ENCODE measurements at places on chromosomes 1 and 21.

DNA sequence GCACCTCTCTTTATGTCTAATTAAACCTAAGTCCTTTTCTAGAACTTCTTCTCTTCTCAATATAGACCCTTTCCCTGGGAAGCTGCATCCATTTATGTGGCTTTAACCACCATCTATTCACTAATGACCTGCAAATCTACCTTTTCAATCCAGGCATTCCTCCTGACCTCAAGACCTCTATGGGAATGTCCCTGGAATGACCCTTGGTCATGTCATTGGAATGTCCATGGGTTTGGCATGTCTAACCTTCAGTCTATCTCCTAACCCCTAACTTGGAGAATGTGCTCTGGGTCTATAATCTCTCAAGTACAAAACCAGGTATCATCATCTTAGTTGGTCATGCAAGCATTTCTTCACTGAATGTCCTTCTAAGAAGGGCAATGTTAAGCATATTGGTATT lies 196.1 kb downstream of the KCNH1 start:
- DNase-seq = no peak

DNA sequence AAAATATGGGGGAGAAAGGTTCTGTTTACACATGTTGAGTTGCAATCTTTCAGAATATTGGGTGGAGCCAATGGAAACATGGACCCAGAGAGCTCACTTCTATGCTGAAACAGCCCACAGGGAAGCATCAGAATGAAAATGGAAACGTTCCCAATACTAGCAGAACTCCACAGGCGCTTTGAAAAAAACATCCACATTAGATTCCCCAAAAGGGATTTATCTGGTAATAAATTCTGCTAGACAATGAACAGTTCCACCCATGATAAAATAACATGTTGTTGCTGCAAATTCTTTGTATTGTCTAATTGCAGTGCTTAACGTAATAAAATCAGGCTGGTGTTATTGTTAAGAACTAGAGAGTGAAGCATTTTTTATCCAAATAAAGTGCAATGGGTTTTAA lies 197.0 kb downstream of the GABPA start:
- no peak for DNase-seq

GRCh38 chr1:238438311-238439270 lies 547.9 kb upstream of the ZP4 start:
- no peak for DNase-seq

GRCh38 chr1:166843322-166843721 lies 4.0 kb downstream of the POGK start:
- no peak for DNase-seq

DNA sequence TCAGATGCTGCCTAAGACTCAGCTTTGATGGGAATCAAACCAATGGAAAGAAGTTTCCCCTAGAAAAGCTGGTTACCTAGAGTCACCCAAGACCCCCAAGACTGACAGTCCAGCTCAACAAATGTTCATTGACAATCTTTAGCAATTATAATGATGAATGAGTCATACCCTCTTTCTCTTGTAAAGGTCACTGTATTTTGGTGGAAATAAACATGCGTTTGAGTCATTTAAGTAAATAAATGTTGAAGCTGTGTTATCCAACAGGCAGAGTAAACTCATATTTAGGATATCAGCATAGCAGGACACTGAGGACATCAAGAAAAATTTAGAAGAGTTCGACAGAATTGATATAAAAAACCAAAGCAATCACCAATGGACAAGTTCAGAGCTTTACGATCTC lies 295.9 kb downstream of the RGS7 start:
- DNase-seq = no peak

DNA sequence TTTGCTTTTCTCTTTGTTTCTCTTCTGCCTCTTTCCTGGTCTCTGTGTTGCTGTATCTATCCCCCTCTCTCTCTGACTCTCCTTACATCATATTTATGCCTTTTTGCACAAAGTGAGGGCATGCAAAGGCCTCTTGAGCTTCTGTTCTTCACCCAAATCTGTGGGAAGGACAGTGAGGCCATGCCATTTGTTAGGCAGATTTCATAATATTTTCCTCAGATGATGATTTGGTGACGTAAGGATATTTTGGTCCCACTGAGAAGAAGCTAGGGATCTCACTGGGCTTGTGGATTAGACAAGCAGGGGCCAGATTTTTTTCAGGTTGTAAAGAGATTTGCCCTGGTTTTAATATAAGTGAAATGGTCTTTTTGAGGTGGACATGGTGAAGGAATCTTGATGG lies 249.4 kb upstream of the USP24 start:
- DNase-seq = no peak

GRCh38 chr1:116570358-116571214 lies at the start of gene CD58:
Gene CD58 (minus strand): TSS chr1:116571026. CDS start chr1:116570972, 54 bp downstream.
- DNase-seq = peak; percentile 68

- DNase-seq = no peak
Measured at GRCh38 chr1:226804907-226805759, 65.3 kb upstream of the PSEN2 start.

DNA sequence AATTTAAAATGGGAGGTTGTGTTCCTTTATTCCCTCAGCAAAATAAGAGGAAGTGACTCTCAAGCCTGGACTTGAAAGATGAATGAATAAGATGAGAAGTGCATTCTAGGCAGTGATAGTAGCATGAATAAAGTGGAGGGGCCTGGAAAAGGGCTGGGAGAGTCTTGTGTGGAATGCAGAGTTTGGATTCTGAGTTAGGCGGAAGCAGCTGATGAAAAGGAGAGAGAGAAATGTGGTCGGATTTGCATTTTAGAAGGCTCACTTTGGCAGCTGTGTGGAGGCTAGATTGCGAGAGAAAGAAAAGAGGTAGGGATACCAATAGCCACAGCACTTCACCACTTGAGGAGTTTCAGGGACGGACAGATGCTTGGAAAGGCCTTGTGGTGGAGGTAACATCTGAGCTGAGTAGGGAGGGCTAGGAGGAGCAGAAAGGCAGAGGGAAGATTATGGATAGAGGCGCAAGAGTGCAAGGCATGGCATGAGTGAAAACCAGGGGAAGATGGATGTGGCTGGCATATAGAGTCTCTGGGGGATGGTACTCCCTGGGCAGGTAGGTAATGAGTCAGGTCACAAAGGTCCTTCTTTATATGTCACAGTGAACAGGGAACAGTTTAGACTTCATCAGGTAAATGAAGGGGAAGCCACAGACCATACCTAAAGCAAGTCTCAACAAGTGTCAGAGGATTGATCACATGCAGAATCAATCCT lies 59.6 kb downstream of the ST3GAL3 start:
- no peak for DNase-seq

DNA sequence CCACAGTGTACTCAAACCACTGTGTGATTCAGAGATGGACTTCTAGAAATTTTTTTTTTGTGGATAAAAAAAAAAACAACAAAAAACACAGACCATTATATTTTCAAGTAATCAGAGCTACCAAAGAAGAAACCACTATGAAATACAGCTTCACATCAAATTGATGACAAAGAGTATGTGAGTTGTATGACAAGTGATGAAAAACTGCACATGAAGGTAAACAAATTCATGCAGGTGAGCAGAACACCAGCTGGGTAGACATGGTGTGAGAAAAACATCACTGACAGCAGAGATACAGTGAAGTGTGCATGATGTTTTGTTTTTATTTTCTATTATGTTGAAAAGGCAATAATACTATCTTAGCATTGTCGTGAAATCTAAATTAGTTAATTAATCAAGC lies 8.0 kb upstream of the PTPRC start:
- DNase-seq = no peak

DNA sequence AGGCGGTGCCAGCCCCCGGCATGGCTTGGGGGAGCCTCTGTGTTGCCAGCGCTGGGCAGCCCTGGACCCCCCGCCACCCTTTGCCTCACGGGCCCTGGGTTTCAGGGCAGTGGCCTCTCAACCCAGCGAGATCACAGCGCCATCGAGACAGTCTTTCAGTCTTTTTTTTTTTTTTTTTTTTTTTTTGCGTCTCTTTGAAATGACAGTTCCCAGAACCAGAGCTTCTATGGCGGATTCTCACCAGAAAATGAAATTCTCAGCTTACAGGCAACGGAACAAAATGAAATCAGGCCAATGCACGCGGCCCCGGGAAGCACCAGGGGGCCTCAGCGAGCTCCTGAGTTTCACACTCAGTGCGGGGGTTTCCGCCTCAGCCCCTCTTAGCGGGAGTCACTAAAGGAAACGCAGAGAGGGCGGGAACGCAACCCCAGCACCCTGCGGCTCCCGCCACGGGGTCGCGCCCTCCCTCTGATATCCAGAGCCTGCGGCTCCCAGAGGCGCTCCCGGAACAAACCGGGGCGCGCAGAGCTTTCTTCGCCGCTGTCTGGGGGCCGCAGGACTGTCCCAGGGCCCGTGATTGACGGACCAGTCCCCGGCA lies 8.0 kb upstream of the COL6A1 start:
- DNase-seq = peak; percentile 75

DNA sequence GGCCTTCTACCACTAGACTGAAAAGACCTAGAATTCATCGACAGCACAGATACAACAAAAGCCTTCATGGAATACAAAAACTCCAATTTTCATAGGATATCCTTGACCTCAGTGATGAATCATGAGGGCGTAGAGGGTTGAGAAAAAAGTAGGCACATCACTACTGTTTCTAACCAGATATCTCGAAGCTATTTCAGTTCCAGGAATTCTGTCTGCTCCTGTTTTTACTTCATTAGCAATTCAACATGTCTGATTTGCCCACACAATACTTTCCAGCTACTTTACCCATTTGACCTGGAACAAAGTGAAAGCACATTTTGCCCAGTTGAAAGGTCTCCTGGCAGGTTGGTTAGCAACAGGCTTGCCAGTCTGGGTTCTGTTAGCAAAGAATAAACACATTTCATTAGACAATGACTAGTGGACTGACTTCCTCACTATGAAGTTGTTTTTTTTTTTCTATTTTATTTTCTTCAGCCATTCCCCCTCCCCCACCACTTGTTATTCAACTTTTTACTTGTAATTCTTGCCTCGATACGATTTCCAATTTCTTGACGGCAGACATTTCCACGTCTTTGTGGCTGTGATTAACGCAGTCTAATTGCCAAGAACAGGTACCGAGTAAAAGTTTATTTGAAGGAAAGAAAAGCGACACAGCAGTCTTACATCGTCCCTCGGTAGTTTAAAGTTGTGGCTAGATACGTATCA lies 4.0 kb upstream of the ZBTB18 start:
- DNase-seq = no peak

DNA sequence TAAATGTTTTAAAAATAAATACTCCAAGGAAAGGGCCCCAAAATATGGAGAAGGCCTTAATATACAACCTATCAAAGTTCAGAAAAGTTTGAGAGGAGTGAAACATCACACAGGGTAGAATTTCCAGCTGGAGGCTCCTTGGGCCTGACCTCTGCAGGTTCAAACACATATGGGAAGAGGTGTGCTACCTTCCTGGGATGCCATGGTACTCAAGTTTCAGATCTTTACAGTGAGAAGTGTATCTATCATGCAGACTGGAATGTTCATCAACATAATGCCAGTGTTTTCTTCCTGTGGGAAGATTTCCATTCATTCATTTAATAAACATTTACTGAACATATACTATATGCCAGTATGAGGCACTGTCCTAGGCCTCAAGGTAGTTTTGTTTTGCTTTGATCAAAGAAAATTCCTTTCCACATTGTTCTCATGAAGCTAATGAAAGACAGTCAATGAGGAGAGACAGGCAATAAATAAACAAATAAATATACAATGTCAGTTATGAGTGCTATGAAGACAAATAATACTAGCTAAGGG lies 14.6 kb upstream of the ADAR start:
- DNase-seq = no peak

DNA sequence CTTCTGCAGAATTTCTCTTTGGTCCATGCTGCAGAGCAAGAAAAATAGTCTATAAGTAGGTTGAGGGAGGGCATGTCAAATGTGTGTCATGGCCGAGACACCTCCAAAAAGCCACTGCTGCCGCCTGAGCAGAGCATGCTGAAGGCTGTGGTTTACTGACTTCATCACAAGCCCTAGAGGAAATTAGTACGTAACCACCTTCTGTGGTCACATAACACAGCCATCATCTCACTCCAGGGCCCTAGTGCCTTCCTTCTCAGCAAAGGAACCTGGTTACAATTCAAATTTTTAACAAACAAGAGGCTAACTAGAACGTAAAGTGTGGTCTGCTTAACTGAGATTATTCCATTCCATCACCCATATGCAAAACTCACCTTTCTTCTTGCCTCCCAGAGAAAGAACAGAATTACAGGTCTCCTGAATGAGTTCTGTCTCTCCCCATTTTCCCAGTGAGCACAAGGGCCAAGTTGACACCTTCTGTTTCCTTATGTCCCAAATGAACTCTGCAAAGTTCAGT lies at the start of gene PTPN22:
TSS of gene PTPN22 (minus strand) at position 116 of the 517 bp plus-strand sequence.
- peak; percentile 74 for DNase-seq

DNA sequence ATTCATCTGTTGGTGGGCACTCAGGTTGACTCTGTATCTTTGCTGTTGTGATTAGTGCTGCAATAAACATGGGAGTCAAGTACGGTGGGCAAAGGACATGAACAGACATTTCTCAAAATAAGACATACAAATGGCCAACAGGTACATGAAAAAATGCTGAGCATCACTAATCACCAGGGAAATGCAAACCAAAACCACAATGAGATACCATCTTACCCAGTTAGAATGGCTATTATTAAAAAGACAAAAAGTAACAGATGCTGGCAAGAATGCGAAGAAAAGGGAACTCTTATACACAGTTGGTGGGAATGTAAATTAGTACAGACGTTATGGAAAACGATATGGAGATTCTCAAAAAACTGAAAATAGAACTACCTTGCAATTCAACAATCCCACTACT lies 98.9 kb downstream of the TMEM53 start:
- DNase-seq = no peak

GRCh38 chr21:20308586-20309315 lies 689.5 kb upstream of the NCAM2 start:
- DNase-seq = no peak

DNA sequence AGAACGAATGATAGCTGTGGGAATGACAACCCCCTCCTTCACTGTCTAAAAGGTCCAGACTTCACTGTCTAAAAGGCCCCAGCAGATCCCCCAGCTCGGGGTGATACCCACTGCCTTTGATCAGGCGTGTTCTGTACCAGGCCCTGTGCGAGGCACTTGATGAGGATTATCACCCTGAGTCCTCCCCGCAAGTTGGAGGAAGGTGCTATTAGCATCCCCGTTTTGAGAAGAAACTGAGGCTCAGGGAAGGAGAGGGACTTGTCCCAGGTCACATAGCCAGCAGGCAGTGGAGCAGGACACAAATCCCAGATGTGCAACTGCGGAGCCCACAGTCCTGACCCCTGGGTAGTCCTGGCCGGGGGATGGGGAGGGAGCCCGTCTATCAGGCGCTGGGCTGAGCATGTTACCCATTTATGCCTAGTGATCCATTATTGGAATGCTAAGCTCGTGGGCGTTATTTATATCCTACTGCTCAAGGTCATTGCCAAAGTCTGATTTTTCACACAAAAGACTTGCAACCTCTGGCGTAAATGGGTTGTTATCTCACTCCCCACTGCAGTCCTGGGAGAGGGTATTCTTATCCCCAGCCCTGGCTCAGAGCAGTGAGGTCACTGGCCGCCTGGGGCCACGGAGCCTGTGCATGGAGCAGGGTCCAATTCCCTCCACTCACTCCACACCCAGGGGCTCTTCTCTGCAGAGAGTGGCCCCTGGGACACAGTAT lies 722.2 kb downstream of the MATN1 start:
- DNase-seq = no peak

GRCh38 chr1:197913495-197914276 lies 3.5 kb upstream of the LHX9 start:
- DNase-seq = no peak

Data from stromal cell of bone marrow (primary cell).